GM23248 (cell line): ENCODE measurements at places on chromosomes 11 and 22. TPM values are rescaled to one million over a fixed set of nuclear protein-coding genes. Genes with fewer than 3 reads are reported as not detected.

Gene LARGE1
- 1.5 and 1.6 TPM in 2 replicates for polyA plus RNA-seq

Gene DENND6B
- polyA plus RNA-seq: 6.1 and 6.6 TPM in 2 replicates

Gene SCGB1C1
- polyA plus RNA-seq: not detected in 2 replicates

Gene FOXRED1
- polyA plus RNA-seq: 9.0 and 9.3 TPM in 2 replicates

Gene SMTNL1
- not detected in 2 replicates for polyA plus RNA-seq

Gene NXPE1
- polyA plus RNA-seq: not detected in 2 replicates

Gene PIWIL4
- 1.1 and 1.4 TPM in 2 replicates for polyA plus RNA-seq

Gene CADM1
- 0.83 and 1.2 TPM in 2 replicates for polyA plus RNA-seq

Gene ART1
- polyA plus RNA-seq: not detected in 2 replicates

Gene HTR3B
- not detected in 2 replicates for polyA plus RNA-seq

Gene CHID1
- 202 and 215 TPM in 2 replicates for polyA plus RNA-seq

Gene MIOX
- polyA plus RNA-seq: 0.16 TPM in 1 of 2 replicates, not detected in the other

Gene DNAL4
- polyA plus RNA-seq: 14.2 and 16.7 TPM in 2 replicates

Gene FANCF
- polyA plus RNA-seq: 7.3 TPM in 2 replicates

Gene HORMAD2
- polyA plus RNA-seq: not detected in 2 replicates

Gene TRIM22
- 50.2 and 51.1 TPM in 2 replicates for polyA plus RNA-seq

Gene MICAL2
- 81.6 and 83.3 TPM in 2 replicates for polyA plus RNA-seq

Gene ZNF280B
- 0.45 and 0.57 TPM in 2 replicates for polyA plus RNA-seq

Gene RTN4RL2
- polyA plus RNA-seq: 0.80 and 1.1 TPM in 2 replicates

Gene ELMOD1
- 0.32 and 0.51 TPM in 2 replicates for polyA plus RNA-seq
